ENCODE measurements at places on chromosomes 3 and 15.

DNA sequence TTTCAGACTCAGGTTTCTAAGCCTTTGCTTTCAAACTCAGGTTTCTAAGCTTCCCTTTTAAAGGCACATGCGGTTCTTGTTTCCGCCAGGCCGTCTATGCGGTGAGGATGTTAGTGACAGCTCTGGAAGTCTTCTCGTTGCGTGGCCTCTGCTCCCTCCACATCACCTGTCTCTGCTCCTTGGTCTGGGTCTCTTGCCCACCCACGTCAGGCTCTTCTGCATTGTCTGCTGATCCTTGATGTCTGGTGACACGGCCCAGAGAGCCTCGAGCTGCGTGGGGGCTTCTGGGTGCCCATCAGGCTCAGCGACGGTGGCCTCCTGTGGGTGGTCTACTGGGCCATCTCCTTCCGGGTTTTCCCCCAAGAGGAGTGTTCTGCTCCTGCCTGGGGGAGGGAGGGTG is 30.5 kb downstream of the KLF13 start:
- DNase-seq, result no peak

DNA sequence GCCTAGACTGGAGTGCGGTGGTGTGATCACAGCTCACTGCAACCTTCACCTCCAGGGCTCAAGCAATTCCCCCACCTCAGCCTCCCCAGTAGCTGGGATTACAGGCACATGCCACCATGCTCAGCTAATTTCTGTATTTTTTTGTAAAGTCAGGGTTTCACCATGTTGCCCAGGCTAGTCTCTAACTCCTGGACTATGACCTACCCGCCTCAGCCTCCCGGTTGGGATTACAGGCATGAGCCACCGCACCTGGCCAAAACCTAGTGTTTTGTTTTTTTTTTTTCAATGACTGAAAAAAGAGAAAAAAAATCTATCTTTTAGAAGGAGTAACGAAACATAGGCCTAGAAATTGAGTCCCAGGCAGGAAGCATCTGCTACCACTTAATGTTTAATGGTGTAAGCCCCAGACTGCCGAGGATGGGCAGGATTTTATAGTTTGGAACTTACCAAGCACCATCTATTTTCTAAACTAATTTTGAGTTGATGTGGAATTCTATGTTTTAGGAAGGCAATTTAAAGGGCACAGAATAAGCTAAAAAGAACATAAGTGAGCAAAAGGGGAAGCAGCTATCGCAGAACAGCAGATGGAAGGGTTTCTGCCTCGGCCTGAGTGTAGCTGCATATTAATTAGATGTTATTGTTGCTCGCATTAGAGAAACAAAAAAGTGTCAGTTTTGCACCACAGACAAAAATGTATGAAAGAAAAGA is 24.2 kb upstream of the CA12 start:
- DNase-seq, result no peak

DNA sequence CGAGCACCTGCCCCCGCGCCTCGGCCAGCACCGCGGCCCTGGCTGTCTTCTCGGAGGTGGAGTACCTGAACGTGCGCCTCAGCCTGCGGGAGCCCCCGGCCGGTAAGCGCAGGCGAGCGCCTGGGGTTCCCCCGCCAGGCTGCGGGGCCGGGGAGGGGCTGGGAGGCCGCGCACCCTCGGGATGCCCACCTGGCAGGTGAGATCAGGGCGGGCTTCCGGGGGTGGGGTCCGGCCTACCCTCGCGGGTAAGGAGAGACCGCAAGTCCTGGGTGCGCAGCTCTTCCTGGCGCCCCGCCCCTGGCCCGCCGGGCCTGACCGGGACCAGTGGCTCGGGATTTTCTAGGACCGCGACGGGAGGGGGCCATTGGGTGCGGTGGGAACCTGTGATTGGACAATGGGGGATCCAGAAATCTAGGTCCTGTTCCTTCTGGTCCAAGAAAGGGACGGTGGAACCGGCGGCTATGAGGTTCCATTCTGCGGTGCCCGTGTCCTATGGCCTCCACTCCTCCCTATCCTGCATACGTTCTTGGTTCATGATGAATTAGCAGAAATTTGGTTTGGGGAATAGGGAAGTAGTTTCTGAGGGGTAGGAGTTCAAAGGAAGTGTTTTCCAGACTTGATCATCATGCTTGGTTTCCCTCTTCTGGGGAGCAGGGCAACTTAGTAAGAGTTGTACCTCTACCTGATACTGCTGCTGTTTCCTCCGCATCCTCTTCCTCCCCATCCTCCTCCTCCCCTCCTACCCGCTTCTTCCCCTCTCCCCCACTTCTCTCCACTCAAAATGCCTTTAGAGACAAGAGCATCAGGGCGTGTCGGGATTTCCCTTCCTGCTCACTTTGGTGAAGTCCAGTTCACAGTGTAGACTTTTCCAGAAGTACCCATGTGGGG is 808 bp downstream of the ARRDC4 start:
- peak; percentile 49 for DNase-seq

DNA sequence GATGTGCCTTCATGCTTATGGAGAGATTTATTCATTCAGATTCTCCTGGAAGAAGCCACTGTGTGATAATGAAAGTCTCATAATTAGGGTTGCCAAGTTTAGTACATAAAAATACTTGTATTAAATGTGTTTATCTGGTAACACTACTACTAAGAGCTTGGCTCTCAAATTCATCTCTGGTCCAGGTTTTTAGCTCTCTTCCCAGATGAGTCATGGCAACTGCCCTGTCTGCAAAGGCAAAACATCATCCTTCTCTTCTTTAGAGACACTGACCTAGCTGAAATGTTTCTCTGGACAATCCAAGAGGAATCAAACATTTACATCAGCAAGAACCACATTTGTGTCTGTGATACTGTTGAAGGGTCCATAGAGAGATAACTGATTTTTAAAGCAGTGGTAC is 269.6 kb downstream of the ROBO2 start:
- DNase-seq, result no peak

DNA sequence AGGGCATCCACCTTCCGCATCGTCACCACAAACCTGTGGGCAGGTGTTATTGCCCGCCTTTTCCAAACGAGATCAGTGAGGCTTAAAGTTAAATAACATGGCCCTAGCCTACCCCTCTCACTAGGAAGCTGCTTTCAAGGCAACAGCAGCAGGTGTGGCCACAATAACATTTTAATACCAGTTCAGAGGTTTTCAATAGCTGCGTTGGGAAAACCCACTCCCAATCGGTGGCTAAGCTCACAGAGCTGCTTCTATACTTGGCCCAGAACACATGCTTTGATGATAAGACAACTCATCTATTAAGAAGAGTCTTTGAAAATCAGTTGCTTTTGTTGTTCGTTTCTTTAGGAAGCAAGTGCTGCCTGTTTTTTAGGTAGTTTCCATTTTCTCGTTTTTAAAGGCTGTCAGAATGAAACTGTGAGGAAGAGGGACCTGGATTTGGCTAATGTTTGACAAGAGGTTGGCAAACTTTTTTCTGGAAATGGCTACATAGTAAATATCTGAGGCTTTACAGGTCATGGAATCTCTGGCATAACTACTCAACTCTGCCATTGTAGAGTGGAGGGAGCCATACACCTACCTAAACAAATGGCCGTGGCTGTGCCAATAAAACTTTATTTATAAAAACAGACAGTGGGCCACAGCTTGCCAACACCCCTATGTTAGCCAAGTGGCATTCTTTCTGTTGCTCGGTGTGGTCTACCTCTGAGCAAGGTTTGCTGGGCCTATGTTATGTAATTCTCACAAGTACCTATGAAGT is 179.6 kb downstream of the FEZF2 start:
- no peak for DNase-seq

GRCh38 chr3:4334548-4334947 is 31.4 kb downstream of the SETMAR start:
- DNase-seq, result no peak

DNA sequence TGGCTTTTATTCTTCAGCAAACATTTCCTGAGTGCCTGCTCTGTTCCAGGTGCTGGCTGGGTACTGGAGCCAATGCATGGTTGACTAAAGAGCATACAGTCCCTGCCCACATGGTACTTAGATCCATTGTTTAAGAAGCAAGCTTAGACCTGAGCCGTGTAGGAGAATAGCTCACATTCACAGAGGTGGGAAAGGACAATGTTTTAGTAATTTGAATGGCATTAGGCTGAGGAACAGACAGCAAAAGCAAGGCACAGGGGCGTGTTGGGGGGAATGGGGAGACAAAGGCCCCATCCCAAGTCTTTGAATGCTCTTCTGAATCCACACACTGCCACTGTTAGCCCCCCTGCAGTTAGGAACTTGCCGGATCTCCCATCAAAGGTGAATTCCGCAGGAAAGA is 388.2 kb upstream of the RGMA start:
- DNase-seq, result no peak

GRCh38 chr3:161422171-161422700 is 50.9 kb upstream of the SPTSSB start:
- DNase-seq, result no peak

GRCh38 chr15:71103102-71103676 is 12.1 kb upstream of the THSD4 start:
- peak; percentile 53 for DNase-seq

- DNase-seq, result no peak
Observed at GRCh38 chr15:31343831-31344230, 17.2 kb downstream of the KLF13 start.

GRCh38 chr3:41207355-41207754 is 8.1 kb downstream of the CTNNB1 start:
- DNase-seq, result no peak

GRCh38 chr15:33506781-33507296 is 196.1 kb downstream of the RYR3 start:
- DNase-seq, result peak; percentile 2

DNA sequence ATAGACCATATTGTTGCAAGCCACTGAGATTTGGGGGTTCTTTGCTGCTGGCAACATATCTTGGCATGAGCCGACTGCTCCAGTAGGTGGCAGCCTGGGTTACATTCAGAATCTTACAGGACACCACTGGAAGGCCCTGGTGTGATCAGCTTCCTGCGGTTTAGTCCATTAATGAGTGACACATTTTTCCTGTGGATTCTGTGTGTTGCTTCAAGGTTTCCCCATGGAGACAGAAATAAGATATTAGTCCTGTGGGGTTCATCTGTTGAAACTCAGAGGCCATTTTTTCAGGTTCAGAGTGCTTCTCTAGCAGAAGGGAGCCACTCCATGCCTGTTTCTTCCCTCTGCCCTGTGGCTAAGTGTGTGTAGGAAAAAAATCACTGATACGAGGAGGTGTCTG is 116.2 kb downstream of the MFSD1 start:
- DNase-seq, result peak; percentile 95

GRCh38 chr3:179028408-179028807 is 43.2 kb downstream of the ZMAT3 start:
- no peak for DNase-seq

- DNase-seq, result no peak
Observed at GRCh38 chr3:82494977-82495489, 733.6 kb upstream of the GBE1 start.

GRCh38 chr3:127479449-127479848 is 111.1 kb downstream of the TPRA1 start:
- DNase-seq, result no peak

- peak; percentile 63 for DNase-seq
Observed at GRCh38 chr3:11201251-11202019, 47.1 kb downstream of the HRH1 start.

DNA sequence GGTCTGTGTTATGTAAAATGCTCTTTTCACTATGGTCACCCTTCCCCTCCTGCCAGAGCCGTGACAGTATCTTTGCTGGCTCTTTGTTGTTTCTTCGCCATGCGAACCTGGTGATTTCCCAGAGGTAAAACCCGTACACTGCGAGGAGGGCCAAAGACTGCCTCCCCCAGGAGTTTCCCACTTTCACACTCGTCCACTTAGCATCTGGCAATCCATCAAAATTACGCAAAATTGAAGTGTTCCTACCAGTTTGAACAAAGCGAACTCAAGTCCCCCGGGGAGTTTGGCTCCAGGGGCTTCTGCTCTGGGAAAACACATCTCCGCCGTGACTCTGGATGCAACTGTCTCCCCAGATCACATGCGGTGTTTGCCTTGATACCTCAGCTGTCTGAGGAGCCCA is 239.9 kb downstream of the FAM43A start:
- DNase-seq, result no peak

DNA sequence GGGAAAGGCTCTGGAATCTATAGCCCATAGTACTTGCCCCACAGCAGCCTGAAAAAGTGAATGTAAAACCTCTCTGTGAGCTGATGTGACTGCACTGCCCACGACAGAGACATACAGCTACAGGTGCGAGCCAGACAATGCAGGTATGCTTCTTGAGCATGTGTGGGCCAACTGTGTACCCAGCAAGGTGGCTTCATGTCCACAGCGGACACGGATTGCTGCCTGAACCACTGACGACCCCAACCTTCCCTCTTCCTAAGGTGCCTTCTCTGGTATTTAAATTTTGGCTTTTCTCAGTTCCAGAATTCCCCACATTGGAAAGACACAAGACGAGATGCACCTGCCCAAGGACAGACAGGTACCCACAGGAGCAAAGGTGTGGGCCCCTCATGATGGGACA is 65.8 kb downstream of the SCN5A start:
- DNase-seq, result no peak

GRCh38 chr3:71189480-71189879 is 394.0 kb downstream of the FOXP1 start:
- DNase-seq, result peak; percentile 35

DNA sequence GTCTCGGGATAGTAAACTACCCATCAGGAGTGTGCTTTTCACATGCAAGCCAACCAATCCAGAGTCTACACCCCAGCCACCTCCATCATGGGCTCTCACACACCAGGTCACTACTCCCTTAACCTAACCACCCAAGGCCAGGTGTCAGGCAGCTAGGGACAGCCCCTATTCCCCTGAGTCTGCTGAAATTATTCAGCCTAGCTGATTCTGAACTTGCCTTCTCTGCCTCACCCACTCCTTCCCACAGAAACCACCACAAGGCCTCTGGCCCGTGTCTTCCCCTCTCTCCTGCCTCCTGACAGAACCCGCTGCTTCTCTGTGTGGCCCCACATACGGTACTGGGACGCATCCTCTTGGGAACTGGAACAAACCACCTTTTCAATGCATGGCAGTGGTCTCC is 82.1 kb downstream of the PCSK6 start:
- no peak for DNase-seq

DNA sequence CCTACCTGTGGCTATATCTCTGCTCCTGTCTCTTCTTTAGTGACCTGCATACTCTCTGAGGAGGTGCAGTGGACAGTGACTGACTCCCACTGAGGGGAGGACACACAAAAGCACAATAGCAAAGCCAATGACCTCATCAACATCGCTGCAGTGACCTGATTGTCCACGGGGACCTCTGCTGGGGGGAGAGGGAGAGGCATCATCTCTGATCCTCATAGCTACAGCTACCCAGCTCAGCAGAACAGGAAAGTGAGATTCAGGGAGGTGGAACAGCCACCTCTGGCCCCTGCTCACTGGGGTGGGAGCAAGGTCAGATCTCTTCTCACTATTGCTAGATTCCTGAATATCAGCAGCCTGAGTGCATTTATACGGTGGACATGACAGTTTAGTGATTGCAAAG is 179.2 kb downstream of the ATP10A start:
- no peak for DNase-seq

DNA sequence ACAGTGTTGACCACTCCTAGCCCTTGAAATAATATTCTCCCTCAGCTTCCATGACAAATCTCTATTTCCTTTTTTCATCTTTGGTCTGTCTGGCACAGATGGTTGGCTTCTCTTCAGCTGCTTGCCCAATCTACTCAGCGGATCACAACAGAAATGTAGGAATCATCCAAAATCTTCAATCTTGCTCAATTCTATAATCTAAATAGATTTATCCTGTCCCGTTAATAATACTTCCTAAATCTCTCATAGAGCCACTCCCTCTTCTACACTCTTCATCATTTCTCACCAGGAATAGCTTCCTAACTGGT is 3.8 kb downstream of the PEAK1 start:
- no peak for DNase-seq

GRCh38 chr3:44966795-44967278 is 9.1 kb downstream of the ZDHHC3 start:
- DNase-seq, result peak; percentile 49

Data from kidney tubule cell (primary cell).